ENCODE measurements at places on chromosomes 12 and 14. TPM values are rescaled to one million over a fixed set of nuclear protein-coding genes. Genes with fewer than 3 reads are reported as not detected.

ABCB9 gene
- total RNA-seq, result 3.8 TPM

JAG2 gene
- total RNA-seq, result 6.5 TPM

BCL2L14 gene
- 10.4 TPM for total RNA-seq

SCFD1 gene
- total RNA-seq, result 77.3 TPM

DNA sequence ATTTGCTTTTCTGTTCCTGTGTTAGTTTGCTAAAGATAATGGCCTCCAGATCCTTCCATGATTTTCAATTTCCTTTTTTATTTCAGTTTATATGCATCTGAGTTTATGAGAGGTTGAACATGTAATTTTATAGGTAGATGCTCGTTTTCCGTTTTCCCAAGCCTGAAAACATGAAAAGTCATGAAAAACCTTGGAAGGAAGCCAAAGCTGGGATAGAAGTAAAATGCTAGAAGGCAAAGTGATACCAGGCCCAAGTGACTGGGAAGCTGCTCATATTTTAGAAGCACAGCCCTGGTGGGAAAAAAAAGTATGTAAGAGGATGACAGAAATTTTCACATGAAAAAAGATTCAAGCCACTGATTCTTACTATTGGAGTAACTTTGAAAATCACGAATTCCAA, 290.8 kb downstream of the PRKD1 start:
- no peak for DNase-seq

- no peak for DNase-seq
Observed at GRCh38 chr14:51658441-51659173, 6.9 kb downstream of the FRMD6 start.

DNA sequence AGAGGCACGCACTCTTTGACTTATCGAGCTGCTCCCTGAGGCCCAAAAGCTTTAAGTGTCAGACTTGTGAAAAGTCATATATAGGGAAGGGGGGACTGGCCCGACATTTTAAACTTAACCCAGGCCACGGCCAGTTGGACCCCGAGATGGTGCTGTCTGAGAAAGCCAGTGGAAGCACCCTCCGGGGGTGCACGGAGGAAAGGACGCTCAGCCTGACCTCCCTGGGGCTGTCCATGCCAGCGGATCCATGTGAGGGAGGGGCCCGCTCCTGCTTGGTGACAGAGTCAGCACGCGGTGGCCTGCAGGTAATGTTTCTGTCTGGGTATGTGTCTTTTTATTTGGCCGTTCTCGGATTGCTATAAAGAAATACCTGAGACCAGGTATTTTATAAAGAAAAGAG, 7.0 kb downstream of the ZNF839 start:
- DNase-seq, result no peak

- DNase-seq, result no peak
Observed at GRCh38 chr12:124506145-124506831, 61.1 kb downstream of the NCOR2 start.

GRCh38 chr12:66055837-66056319, 74.7 kb downstream of the LLPH start:
- no peak for DNase-seq

DNA sequence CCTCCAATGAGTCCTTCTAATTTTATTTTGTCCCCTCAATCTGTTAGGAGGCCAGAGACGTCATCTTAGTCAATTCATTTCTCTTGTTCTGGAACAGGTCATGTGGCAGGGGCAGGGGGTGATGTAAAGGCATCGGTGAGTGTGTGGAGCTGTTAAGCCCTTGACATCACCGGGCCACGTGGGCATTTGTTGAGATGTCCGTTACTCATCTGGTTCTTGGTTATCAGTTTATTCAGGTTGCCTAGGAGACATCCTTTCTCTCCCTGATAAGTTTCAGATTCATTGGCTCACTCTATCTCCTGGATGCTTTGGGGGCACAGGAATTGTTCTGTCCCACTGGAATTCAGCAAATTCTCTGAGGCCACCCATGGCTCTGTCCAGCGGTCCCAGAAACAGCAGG, 33.6 kb upstream of the SEL1L start:
- no peak for DNase-seq

Measured in activated T-helper 1 cell treated with anti-CD3 and anti-CD28 coated beads, Interleukin-12 subunit alpha, Interleukin-12 subunit beta, Interleukin-2, Interleukin-4 antibody, amounts not matched to agents 30 ng/mL and 10 ng/mL and 1 ng/mL, durations not matched to agents 14 hours and 24 hours and 36 hours (primary cell).